GM23248 (cell line): ENCODE measurements at places on chromosomes 7 and 10.
A peak's percentile ranks its signal among the peaks of the same experiment; 100 is the strongest.

DNA sequence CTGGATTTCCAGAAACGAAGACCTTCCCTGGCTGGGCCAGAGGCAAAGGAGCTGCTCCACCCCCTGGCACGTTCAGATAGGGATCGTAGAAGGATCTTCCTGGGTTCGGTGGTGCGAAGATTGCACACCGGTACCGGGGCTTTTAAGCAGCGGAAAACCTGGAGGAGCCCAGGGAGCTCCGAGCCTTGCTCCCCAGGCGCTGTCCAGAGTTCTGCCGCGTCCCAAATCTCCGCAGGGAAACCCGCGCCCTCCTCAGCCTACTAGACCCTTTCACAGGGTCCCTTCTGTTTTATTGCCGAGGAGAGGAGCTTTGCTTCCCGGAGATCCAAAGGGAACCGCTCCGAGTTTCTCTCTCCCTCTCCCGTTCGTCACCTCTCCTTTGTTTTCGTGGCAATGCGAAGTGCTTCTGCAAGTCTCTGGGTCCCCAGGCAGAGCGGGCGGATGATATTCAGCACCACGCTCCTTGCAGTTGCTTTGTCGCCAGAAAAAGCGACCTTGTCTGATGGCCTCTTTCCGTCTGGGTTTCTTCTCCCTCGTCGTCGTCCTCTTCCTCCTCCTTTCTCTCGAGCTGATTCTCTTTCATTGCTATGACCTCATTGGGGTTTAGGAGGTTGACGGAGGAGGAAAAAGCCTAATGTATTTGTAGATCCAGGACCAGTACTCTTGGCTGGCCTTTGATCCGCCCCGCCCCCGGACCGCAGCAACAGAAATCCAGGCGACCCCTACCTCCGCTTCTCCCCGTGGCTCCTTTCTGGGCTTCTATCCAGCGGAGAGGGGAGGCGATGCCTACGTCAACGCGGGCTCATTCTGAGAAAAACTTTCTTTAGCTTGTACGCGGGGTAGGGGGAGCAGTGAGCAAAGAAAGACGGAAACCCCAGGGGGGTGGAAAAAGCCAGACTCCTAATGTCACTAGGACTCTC lies at the start of gene TMEM196:
Gene TMEM196 (minus strand): TSS at position 777 of the 920 bp plus-strand sequence. CDS start 921 bp downstream, outside the sequence.
- peak; percentile 59 for DNase-seq

GRCh38 chr10:119505588-119506315 lies 36.8 kb downstream of the RGS10 start:
- DNase-seq, result no peak

GRCh38 chr7:26520483-26520882 lies 228.8 kb downstream of the SNX10 start:
- DNase-seq, result no peak

- no peak for DNase-seq
Measured at GRCh38 chr10:90944749-90945148, 23.9 kb upstream of the ANKRD1 start.

GRCh38 chr10:88919041-88919440 lies 33.5 kb downstream of the ACTA2 start:
- no peak for DNase-seq

DNA sequence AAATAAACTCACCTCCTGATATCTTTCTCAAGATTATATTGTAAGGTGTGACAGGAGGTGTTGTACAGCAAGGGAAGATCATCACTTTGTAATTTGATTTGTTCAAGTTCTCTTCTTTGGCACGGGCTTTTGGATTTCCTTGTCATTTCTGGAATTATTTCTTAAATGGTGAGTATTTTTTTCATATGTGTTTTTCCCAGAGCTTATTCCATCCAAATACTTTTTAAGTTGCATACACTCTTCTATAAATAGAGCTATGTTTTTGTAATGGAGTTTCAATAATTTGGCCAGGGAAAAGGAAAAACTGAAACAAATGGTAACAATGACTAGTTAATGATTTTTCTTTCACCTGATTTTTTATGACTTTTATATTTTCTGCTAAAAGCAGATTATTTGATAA lies 92.5 kb downstream of the CFAP58 start:
- peak; percentile 16 for DNase-seq

GRCh38 chr7:23530405-23530804 lies 1.4 kb downstream of the TRA2A start:
- peak; percentile 68 for DNase-seq

GRCh38 chr10:44977287-44978212 lies 1.1 kb downstream of the DEPP1 start:
- DNase-seq, result no peak

DNA sequence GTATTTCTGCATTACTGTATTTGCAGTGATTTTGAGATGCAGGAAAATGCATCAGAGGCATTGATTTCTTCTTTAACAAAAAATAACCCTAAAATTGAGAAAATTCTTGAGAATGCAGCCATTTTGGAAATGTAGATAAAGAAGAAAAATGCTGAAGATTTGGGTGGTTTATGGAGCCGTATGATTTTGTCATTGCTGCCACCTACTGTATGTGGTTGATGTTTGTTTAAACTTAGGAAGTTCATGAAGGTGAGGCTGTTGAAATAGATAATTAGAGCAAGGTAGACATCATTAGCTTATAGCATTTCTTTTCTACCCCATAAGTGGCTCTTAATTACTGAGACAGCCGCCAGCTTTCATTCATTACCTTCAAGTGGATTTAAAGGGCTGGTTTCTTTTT lies 92.1 kb upstream of the SAMD8 start:
- peak; percentile 59 for DNase-seq

DNA sequence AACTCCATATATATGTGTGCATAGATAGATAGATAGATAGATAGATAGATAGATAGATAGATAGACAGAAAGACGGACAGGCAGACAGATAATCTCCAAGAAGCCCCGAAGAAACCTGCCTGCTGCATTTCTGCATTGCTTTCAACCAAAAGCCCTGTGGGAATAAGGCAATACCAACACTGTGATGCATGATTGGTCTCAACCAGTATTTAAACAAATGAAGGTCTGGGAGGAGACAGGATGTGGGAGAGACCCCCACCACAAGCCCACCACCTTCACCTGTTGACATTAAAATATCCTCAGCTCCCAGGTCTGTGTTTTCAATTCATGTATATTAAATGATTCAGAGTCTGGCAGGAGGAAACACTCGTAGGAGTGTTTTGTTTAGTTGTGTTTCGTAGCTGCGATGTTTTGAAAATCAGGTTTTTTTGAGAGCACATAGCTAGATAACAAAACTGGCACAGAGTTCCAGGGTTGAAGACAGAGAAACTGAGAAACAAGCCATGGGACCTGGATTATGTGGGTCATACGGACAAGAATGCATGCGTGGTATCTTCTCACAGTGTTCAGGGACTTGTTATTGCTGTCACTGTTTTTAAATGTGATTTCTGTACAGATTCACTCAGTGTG lies 200.7 kb upstream of the AHR start:
- DNase-seq, result no peak

DNA sequence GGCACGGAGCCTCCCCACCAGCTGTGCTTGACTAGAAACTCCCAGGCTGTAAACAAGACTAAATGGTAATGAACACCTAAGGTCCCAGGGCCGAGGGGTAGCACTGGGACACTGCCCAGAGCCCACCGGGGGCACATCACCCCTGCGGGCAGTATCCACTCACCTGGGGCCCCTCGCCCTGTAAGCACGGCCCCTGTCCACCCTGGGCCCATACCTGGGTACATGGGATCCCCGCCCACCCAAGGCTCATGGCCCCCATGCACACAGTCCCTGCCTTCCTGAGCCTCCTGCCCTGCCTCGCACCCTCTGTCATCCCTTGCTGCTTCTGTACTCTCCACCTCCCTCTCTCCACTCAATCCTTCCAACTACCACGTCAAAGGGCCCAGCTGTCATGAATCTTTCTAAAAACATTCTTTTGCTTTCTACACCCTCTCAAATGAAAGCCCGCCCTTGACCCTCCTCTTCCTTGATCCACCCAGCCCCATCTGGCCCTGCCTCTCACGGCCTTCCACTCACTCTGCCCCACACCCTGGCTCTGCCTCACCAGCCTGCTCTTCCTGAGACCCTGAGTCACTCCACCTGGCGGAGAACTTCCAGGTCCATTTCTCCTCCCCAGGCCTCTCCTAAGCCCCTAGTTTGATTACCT lies 173.1 kb downstream of the PARD3 start:
- DNase-seq, result no peak

DNA sequence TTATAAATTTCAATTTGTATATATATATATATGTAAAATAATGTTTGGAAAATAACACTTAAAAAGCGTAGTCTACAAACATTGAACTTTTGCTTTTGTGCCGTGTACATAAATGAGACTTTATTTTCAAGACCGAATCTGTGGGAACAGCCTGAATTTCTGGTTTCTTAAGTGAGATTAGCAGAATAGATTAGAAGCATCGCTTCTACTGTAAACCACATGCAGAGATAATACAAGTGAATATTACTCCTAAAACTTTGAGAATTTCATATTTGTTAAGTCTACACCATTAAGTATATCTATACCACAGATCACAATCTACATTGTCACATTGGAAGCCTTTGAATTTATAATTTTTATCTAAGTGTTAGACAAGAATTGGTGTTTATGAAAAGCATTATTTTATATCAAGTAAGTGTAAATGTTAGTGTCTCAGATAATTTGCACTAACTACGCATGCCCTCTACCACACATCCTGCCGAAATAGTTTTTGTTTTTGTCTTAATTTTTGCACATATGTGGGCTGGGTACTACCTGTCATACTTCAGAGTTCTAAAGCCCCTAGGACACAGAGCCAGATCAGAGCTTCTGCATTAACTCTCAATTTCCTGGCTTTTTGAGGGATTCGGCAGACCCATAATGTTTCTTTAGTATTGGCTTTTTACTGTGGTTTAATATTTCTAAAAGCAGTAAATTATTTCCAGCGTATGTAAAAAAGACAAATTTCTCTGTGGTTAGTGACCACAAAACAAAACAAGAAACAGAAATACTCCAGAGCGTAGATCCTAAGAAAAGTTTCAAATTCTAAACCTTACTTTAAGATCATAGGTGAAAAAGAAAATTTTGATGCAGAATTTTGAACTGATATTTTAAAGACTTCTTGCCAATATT lies 20.0 kb downstream of the TWIST1 start:
- DNase-seq, result peak; percentile 39

- DNase-seq, result no peak
Measured at GRCh38 chr10:11863353-11864109, 40.4 kb downstream of the PROSER2 start.

DNA sequence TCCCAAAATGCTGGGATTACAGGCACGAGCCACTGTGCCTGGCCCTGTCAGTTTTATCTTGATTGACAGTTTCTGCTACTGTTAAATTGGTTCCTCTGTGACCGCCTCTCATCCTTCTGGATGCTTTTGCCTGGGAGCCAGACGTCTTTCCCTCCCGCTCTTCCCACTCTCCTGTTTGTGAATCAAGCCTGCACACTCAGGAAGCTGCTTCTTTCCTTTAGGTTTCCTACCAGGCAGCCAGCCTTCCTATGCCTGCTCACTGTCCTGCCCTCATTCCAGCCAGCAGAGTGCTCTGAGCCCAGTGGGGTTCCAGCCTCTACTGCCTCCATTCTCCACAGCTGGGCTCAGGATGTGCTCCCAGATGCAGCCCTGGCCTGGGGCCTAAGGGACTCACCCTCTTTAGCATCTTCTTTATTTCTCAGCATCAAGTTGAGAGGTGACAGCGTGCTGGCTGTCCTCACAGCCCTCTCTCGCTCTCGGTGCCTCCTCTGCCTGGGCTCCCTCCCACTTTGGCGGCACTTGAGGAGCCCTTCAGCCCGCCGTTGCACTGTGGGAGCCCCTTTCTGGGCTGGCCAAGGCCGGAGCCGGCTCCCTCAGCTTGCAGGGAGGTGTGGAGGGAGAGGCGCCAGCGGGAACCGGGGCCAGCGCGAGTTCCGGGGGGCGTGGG lies 5.1 kb downstream of the SH2D4B start:
- no peak for DNase-seq

- DNase-seq, result no peak
Measured at GRCh38 chr7:74622228-74622749, 35.2 kb upstream of the GTF2I start.

- no peak for DNase-seq
Measured at GRCh38 chr10:121509112-121509511, 89.1 kb downstream of the FGFR2 start.

- peak; percentile 47 for DNase-seq
Measured at GRCh38 chr10:30184397-30185033, 125.1 kb upstream of the JCAD start.

- no peak for DNase-seq
Measured at GRCh38 chr7:158943713-158944112, 87.4 kb downstream of the DYNC2I1 start.

DNA sequence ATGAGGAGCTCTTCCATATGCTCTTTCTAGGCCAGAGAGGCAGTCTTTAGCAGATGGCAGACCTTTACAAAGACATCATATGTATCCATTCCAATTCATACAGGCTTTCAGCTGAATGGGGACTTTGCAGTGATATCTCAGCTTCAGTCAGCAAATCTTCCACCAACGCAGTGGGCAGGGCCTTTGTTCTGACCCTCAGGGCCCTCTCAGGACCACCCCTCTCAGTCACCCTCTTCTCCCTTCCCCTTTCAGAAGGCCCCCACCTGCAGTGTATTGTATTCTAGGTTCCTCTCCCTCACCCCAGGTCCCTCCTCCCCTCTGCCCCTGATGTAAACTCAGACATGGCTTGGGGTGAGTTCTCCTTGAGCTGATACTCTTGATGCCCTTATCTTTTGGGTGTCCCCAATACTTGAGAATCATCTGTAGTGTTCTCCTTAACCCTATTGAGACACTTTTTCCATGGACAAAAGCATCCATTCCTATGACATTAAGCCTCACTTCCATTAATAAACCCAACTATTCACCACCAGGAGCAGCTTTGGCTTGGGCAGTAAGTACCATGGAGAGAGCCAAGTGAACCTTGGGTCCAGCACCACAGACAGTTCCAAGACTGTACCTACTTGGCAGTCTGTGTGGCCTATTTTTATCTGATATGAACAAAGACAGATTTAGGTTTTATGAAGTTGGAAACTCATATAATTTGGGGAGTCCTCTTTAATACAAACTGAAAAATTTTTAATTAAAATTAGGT lies 62.7 kb downstream of the ADCYAP1R1 start:
- DNase-seq, result peak; percentile 65

DNA sequence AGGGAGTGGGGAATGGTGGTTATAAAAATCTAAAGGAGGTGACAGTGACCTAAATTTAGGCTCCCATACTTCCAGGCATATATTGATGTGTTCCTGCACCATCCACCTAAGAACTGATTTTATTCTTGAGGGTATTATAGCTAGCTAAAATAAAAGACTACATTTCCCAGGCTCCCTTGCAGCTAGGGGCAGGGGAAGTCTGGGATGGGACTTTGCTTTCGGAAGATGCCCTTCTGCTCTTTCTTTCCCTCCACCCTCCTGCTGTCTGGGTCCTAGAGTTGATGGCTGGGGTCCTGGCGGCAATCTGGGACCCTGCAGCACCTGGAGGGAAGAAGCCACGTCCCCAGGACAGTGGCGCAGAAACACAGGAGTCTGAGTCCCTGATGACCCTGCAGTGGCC lies 53.8 kb upstream of the SAMD8 start:
- peak; percentile 70 for DNase-seq
